ENCODE measurements at places on chromosomes 1 and 21. TPM values are rescaled to one million over a fixed set of nuclear protein-coding genes. Genes with fewer than 3 reads are reported as not detected.
A peak's percentile ranks its signal among the peaks of the same experiment; 100 is the strongest.

FCRL1 gene
- total RNA-seq = not detected

RHD gene
- not detected for total RNA-seq

SPRR2A gene
- total RNA-seq = not detected

LORICRIN gene
- total RNA-seq = not detected

RAP1GAP gene
- total RNA-seq = 12.3 TPM

OR4F16 gene
- not detected for total RNA-seq

KCNE1 gene
- 0.69 TPM for total RNA-seq

BRINP2 gene
- 3.7 TPM for total RNA-seq

GJB3 gene
- total RNA-seq = 89.9 TPM

DNA sequence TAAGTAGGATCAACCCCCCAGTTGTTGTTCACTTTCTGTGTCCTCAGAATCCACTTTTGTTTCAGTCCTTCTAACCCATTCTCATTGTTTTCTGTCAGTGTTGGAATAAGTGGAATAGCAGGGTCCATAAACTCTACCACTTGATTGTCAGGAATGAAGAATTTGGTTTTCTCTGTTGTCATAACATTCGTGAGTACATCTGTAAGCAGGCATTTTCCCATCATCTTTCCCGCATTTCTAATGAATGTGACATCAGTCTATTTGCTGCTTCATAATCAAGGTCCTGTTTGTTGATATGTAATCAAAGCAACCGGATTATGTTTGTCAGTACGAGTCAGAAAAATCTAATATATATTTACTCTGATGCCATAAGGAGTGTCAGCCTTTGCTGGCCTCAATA is 147.1 kb downstream of the KIF26B start:
- no peak for DNase-seq

DNA sequence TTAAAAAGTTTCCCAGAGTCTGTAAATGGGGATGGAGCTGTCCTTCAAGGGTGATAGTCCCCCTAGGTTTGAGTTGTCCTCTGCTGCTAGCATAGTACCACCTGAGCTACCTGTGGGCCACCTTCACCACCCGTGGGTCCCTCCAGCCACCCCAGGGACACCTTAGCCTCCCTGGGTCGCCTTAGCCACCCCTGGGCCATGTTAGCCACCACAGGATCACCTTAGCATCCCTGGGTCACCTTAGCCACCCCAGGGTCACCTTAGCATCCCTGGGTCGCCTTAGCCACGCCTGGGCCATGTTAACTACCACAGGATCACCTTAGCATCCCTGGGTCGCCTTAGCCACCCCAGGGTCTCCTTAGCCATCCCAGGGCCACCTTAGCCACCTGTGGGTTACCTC is 67.1 kb downstream of the ADARB1 start:
- DNase-seq = no peak

DNA sequence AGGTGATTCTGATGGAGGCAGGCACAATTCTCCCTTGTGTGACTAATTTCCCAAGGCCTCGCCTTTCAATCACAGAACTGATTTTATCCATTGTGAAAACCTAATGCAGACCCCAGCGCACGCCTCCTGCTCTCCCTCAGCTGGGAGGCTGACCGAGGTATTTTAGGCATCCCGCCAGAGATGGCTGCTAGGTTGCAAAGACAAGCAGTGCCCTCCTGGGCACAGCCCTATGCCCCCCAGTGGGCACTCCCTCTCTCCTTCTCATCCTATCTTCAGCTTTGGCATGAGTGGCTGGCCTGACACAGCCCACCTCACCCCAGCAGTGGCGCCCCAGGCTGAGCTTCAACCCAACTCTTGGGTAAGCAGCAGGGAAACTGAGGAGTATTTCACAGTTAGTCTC is 24.2 kb upstream of the ZNF648 start:
- DNase-seq = no peak

DNA sequence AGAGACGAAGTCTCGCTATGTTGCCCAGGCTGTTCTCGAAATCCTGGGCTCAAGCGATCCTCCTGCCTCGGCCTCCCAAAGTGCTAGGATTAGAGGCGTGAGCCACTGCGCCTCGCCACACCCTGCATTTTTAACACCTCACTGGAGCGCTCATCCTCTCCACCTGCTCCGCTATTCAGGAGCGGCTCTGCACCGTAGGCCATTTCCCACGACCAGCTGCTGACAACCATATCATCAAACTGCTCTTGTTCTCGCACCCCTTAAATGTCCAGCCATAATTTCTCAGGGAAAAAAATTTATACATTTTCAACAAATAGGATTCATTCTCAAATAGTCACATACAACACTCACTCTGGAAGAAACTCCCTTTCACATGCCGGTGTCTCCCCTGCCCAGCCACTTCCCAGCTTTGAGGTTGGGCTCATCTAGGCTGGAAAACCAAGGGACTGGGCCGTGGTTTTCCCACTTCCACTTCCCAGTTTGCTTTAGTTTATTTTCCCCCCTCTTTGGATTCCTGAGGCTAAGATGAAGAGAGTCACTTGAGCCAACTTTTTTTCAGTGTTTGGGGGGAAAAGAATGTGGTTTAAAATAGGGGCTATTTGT is 639 bp upstream of the IPO9 start:
- no peak for DNase-seq

DNA sequence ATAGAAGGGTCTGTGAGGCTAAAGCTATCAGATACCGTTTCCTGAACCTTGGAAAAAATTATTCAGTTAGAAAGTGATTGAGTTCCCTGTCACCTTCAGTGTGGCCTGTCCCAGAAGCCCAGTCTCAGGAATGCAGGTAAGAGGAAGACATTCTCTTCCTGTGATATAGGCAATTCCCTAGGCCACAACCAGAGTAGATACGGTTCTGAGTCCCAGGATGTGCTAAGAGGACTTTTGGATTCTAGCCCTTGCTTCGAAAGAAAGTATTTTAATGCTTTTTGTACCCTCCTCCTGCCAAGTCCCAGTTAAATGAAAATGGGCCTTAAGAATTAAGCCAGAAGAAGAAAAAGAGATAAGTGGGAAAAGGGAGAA is 313.5 kb upstream of the PLXNA2 start:
- DNase-seq = no peak

GRCh38 chr1:7581754-7582459 is 189.2 kb upstream of the VAMP3 start:
- DNase-seq = no peak

DNA sequence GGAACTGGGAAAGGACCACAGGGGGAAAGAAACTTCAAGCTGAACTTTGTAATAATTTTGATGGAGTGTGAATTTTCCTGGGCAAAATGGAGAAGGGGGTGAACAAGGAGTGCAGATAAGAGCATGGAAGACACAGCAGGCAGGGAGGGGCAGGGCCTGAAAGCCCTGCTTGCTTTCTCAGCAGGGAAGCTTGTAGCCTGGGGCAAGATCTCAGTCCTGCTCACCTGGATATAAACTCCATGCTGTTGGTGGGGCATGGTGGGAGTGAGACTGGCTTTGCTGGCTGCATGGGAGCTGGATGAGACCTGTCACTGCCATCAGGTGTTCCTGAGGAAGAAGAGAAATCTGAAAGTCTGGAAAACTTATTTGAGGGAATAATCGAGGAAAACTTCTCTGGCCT is 58.7 kb upstream of the RC3H1 start:
- no peak for DNase-seq

GRCh38 chr1:184457500-184457899 is 70.7 kb downstream of the C1orf21 start:
- DNase-seq = no peak

DNA sequence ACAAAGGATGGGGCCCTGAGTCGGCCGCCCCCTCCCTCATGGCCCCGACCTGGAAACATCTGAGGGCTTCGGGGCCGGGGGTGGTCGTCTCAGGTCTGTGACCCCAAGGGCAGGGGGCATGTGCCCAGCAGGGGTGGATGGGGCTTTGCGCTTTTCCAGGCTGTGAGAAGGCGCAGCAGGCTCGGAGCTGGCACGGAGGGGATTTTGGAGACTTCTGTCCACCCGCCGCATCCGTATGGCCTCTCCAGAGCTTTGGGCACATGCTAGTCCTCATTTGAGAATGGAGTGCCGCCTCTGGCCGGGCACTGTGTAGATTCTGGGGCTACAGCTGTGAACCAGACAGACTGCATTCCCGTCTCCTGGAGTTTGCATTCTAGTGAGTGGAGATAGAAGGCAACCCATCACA is 66.1 kb upstream of the WNT4 start:
- DNase-seq = no peak

GRCh38 chr1:165490175-165490574 is 45.2 kb upstream of the RXRG start:
- DNase-seq = no peak

GRCh38 chr1:25583519-25584370 is 32.8 kb upstream of the MAN1C1 start:
- no peak for DNase-seq

- no peak for DNase-seq
Measured at GRCh38 chr1:167330601-167331293, 110.1 kb downstream of the POU2F1 start.

GRCh38 chr1:147598621-147599361 is 57.5 kb downstream of the BCL9 start:
- no peak for DNase-seq

DNA sequence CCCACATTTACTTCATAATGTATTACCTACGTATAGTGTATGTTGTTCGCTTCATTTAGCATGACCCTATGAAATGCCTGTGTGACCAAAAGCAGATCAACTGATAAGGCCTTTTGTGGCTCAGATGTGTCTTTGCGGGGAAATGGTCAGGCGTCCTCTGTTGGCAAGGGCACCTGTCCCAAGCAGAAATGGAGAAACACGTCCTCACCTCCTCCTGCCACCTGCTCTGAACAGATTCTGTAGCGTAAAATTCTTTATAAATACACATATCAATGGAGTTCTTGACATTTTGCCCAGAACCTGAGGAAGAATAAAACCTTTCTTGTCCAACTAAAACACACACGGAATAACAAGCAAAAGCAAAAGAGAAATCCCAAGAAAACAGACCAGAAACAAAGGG is 417.9 kb downstream of the KIF26B start:
- no peak for DNase-seq

- DNase-seq = peak; percentile 36
Measured at GRCh38 chr1:67843331-67843730, 10.1 kb upstream of the GNG12 start.

DNA sequence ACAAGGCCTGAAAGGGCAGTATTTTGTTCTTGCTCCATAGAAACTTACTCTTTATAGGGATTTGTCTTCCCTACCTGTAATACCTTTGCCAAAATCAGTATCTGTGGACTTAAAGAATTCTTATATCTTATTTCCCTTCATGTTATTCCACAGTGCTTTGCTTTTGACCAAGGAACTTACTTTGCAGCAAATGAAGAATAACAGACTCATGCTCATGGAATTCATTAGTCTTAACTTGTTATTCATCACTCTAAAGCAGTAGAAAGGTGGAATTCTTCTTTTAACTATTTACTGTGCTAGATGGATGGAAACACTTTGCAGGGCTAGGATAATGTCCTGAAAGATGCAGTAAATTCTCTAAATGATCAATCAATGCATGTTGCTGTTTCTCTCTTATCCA is 45.9 kb downstream of the DUSP10 start:
- DNase-seq = peak; percentile 17

DNA sequence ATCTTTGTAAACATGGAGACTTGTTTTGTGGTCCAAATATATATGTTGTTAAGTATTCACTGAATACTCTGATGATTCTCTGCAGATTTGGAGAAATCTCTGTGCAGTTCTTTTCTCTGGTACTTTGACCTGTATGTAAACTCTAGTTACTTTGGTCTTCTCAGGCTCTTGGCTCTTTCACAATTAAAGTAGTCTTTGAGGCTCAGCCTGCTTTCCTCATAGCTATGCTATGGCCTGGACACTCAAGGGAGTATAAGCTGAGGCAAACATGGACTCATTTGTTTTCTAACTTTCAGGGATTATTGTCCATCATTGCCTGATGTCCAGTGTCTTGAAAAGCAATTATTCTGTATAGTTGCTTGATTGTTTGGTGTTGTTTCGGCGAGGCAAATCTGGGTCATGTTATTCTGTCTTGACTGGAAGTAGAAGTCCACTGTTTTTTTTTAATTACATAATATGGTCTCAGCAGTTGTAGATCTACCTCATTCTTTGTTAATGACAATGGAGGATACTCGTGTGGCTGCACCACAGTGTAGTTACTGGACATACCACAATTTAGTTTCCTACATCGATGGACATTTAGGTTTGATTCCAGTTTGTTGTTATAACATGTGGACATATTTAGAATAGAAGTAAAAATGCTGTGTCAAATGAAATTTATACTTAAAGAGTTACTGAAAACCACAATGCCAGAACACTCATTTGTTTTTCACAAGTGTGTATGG is 9.2 kb downstream of the PTBP2 start:
- DNase-seq = no peak

DNA sequence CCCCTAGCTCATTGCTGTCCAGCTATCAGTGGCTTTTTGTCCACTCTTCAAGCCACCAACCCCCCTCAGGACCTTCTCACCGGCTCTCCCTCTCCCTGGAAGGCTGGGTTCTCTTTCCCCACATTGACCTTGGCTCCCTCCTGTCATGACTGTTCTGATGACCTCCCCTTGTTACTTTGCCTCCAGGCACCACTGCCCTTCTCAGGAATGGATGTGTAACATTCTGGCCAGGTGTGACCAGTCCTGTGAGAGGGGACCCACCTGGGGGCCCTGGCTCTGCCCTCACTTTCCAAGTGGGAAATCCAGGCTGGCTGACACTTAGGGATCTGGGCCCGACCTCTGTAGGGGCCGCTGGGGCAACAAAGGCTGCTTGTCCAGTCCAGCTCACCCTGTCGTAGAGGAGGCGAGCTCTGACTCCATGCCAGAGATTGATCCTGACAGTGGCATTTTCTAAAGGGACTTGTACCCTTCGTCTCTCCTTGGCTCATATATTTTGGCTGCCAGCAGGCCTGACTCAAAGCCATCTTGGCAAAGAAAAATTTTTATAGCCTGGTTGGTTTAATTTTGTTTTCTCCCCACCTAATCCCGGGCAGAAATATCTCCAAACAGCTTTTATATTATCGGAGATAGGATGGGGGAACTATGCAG is 37.9 kb upstream of the USP24 start:
- DNase-seq = no peak

DNA sequence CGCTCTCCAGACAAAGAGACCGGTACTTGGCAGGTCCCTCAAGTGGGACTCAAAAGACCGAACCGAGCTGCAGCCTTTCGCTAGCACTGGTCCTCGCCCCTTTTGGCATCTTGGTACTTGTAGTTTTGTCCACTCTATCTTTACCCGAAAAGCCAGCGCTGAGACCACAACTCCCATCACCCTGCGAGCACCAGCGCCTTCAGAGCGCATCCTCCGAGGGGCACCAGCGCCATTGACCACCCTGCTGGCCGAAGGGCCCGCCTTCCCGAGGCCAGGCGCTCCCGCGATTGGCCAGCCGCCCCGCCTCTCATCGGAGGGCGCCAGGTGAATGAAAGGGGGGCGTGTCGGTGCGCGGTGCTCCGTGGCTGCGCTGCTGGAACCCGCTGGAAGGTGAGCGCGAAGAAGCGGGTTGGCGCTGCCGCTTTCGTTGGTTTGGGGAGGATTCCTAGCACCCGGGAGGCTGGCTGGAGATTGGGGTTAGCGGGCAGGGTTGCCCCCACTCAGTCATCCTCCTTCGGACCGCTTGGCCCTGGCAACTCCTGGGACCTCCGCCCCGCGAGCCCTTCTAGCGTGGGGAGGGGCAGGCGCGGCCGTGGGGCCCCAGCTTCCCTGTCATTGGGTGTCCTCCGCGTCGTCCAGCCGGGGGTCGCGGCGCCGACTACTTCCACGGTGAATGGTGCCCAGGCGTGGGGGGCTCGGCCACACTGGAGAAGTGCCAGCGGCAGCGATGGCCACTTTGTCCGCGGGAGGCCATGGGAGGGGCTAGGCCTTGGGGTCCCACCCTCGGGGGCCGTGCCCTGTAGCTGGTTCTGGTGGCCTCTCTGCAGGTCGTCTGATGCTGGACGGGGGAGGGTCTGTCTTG is at the start of gene ZBTB8B:
Gene ZBTB8B (plus strand): TSS at position 357 of the 862 bp plus-strand sequence. CDS start 5,553 bp downstream, outside the sequence.
- peak; percentile 83 for DNase-seq
